Substantia nigra (tissue), 51 donors: ENCODE measurements at places on chromosomes 4 and X.
A peak's percentile ranks its signal among the peaks of the same experiment; 100 is the strongest.

DNA sequence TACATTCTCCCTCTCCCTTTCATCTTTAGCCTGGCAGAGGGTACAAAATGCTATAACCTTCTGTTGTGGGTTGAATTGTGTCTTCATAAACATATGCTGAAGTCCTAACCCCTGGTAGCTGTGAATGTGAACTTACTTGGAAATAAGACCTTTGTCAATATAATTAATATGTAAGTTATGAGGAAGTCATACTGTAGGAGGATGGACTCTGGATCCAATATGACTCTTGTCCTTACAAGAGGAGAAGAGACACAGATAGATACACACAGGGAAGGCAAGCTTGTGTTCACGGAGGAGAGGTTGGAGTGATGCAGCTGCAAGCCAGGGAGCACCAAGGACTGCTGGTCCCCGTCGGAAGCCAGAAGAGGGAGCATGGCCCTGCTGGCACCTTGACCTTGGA lies 94.7 kb downstream of the SLC2A9 start:
- no peak for DNase-seq

DNA sequence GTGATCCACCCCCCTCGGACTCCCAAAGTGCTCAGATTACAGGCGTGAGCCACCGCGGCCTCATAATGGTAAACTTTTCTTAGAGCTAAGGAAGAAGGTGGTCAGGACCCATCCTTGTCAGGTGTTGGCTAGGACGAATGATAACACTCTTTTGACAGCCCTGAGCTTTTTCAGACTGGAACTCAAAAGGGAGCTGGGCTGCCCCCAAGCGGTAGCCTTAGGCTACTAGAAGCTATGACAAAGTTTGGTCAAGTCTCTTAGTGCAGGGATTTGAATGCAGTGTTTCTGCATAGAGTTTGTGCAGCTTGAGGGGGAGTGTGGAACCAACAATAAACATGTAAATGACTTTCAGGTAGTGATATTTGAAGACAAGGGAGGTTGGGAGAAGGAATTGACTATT lies 11.8 kb upstream of the HSD17B10 start:
- peak; percentile 0 for DNase-seq

- DNase-seq, result no peak
Observed at GRCh38 chr4:145626623-145626982, 7.4 kb downstream of the MMAA start.

GRCh38 chr4:80731436-80731835 lies 299.1 kb upstream of the BMP3 start:
- DNase-seq, result no peak

- DNase-seq, result no peak
Observed at GRCh38 chr4:41060352-41061334, 153.7 kb downstream of the APBB2 start.

- no peak for DNase-seq
Observed at GRCh38 chrX:70001269-70001668, 48.5 kb downstream of the AWAT2 start.

- no peak for DNase-seq
Observed at GRCh38 chrX:68944211-68944610, 115.4 kb downstream of the EFNB1 start.
